ENCODE measurements at places on chromosomes 7 and 10. TPM values are rescaled to one million over a fixed set of nuclear protein-coding genes. Genes with fewer than 3 reads are reported as not detected.
A peak's percentile ranks its signal among the peaks of the same experiment; 100 is the strongest.

DNA sequence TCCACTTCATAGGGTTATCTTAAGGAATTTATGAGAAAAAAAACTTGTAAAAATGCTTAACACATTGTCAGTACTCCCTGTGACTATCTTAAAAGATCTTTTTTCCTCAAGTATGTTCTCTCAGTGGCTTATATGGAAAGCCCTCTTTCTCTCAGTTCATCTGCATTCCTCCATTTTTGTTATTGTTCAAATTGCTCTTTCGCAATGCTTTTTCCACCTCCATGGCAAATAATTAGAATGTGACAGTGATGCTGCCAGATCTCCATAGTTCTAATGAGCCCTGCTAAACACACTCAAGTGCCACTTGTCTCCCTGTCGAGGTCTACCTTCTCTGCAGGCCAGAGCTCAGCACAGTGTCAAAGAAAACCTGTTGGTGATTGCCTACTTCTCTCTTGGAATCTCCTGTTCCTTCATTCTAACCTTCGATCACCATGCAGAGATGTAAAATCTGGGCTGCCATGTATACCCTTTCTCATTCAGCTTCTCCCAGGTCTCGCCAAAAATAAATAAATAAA is 37.2 kb upstream of the ABCB5 start:
- no peak for DNase-seq

DNA sequence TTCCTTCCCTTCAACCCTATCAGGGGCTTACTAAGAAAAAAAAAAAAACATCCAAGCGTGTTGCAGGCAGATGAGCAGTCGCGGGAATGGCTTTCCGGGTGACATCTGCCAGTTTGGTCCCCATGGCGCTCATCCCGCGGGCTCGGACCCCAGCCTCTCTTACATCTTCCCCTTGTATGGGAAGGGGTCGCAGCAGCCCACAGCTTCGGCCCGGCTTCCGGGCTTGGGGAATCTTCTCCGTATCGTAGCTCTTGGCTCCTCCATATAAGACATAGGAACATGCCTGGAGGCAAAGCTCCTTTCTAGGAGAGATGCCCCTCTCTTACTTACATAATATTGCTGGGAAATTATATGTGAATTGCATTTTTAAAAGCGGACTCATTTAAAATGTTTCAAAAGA is 99.5 kb downstream of the CUX1 start:
- DNase-seq = no peak

GRCh38 chr10:110420401-110421193 is 77.1 kb upstream of the DUSP5 start:
- DNase-seq = no peak

DNA sequence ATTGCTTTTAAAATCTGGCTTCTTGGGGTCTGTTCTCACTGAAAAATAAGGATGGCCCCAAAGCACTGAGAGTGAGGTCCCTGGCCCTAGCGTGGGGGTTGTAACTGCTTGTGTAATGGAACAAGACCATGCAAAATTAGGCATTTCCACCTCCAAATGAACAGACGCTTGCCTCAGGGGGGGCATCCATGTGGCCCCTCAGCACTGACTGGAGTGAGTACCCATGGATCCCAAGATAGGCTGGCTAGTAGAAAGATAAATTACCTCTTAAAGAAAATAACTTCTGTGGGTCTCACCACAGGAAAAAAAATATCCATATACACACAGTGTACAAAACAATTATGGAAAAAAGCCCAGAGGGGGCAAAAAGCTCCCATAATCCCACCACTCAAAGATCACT is 15.2 kb upstream of the CPA1 start:
- DNase-seq = no peak

GRCh38 chr10:84427903-84428650 is 99.7 kb downstream of the CCSER2 start:
- no peak for DNase-seq

GRCh38 chr7:1586827-1587705 is 17.2 kb upstream of the PSMG3 start:
- no peak for DNase-seq

- DNase-seq = no peak
Measured at GRCh38 chr7:46089281-46089680, 168.2 kb upstream of the IGFBP3 start.

GRCh38 chr10:33306701-33307519 is 27.6 kb downstream of the NRP1 start:
- no peak for DNase-seq

- no peak for DNase-seq
Measured at GRCh38 chr10:52597189-52597863, 175.3 kb downstream of the MBL2 start.

DNA sequence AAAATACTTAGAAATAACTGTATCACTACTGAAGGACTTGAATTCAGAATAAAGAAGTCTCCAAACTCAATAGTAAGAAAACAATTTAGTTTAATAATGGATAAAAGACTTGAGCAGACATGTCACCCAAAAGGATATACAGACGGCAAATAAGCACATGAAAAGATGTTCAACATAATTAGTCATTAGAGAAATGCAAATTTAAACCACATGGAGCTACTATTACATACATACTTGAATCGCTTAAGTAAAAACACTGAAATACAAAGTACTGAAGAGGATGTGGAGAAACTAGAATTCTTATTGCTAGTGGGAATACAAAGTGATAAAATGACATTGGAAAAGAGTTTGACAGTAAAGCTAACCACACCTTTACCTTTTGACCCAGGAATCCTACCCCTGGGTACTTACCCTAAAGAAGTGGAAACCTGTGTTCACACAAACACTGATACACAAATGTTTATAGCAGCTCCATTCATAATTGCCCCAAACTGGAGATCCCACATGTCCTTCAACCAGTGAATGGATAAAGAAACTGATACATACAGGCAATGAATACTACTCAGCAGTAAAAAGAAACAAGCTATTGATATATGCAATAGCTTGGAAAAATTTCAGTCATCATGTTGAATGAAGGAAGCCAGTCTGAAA is 54.3 kb upstream of the NFKB2 start:
- DNase-seq = no peak

GRCh38 chr10:110392868-110393740 is 88.4 kb upstream of the SMNDC1 start:
- DNase-seq = no peak

- DNase-seq = no peak
Measured at GRCh38 chr10:52409195-52409594, 95.1 kb downstream of the DKK1 start.

DNA sequence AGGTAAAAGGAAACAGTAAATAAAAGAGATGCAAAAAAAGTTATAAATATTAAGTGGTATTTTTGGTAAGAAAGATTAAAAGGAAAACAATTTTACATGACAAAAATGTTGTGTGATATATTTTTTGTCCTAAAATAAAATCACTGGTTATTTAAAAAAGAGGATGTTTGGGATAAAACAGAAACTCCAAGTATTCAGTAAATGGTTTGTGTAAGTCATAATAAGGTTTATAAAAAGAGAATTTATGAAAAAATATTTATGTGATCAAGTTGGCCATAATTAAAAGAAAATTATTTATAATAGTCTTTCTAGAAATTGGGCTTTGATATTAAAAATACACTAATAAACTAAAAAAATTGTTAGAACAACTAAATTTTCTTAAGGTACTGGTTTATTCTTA is 38.2 kb upstream of the FIGNL1 start:
- DNase-seq = no peak

DNA sequence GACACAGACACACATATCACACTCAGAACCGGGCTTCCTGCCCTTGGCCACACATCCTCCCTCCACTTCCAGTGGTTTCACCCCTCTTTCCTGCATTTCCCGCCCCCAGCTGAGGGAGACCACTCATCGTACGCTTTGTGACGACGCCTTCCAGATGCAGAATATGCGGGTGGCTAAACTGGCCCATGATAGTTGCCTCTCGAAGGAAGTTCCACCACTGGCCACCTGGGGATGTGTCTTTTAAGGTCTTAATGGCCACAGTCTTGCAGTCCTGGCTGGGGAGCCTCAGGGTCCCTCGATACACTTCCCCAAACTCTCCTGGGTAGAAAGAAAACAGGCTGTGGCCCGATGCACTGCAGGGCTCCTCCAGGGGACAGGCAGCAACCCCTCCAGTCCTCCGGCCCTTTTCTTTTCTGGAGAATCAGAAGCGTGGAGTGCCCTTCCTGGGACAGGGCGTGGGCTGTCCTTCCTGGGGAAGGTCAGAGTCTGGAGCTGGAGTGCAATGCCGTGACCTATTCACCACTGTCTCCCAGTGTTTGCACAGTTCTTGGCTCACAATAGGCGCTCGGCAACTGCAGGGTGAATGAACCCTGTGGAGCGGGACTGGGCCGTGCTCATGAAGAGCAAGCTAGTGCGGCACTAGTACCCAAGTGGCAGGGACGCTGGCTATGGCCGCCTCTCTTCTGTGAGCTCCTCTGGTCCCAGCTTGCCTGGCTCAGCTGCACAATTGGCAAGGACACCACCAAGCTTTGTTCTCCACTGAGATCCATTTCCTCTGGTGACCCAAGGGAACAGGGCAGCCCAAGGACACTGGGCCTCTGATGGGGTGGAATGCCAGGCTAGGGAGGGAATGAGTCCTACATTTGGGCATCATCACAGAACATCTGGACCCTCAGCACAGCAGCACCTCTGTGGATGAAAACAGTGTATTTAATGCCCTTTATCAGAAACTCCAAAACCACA is 13.2 kb downstream of the EPHA1 start:
- peak; percentile 83 for DNase-seq

- DNase-seq = no peak
Measured at GRCh38 chr7:11609096-11609670, 222.8 kb downstream of the THSD7A start.

GRCh38 chr7:152117356-152117755 is 91.9 kb downstream of the GALNT11 start:
- no peak for DNase-seq

GRCh38 chr7:65809982-65810288 is 62.9 kb upstream of the VKORC1L1 start:
- no peak for DNase-seq

GRCh38 chr7:25652366-25652765 is 424.1 kb upstream of the NPVF start:
- no peak for DNase-seq

DNA sequence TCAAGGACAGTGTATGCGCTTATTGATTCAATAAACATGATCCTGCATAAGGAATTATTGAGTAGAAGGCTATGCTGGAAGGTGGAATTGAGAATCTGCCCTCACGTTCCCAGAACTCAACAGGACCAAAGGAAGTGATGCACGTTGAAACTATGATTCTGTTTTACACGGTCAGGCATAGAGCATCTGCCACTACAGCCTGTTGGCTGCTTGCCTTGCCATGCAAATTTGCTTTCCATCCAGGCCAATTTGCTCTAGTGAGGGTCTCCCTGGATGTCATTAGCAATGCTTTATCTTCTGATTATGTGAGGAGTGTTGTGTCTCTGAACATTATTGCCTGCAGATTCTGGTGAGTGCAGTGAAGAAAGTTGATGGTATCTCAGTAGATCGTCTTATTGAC is 132.9 kb downstream of the ADRA2A start:
- no peak for DNase-seq

DNA sequence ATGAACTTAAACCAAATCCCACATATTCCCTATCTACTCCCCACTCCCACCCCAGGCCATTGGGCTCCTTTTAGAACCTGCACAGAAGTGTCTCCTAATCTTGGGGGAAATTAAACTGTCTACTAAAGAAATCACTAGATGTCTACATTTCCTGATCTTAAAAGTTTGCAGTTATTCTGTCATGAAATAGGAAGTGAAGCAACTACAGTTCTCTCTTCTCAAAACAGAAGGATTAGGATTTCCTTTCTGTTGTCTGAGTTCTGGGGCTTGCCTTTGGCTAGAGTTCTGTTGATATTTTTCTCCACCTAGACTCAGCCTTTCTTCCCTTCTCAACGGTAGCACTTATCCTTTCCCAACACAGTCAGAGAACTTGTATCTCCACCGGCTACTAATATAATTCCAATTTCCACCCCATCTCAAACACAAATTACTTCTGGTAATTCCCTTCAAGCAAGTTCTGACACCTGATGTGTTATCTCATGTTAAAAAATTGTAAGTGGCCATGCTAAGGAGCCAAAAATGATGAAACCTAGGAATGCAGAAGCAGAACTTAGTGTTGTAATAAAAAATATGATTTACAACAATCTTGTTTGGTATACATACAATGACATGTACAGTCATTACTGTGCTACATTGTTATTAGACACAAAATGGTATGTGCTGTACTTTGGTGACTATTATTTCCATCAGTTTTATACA is 12.1 kb downstream of the OR9A4 start:
- no peak for DNase-seq

DNA sequence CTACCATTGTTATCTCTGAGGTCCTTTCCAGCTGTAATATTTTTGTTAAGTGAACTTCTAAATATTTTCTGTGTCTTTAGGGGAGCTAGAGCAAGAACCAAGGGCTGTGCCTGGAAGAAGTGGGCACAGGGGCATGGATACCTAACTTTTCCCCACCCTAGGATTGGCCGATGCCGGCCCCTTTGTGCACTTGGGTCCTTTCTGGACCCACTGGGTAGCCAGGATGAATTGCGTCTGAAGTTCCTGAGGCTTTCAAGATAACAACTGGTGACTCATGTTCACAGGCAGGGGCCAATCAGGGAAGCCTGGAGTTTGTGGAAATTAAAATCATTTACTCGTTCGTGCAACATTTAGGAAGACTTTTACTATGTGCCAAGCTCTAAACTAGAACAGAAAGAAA is 758 bp downstream of the DPCD start:
- DNase-seq = no peak

DNA sequence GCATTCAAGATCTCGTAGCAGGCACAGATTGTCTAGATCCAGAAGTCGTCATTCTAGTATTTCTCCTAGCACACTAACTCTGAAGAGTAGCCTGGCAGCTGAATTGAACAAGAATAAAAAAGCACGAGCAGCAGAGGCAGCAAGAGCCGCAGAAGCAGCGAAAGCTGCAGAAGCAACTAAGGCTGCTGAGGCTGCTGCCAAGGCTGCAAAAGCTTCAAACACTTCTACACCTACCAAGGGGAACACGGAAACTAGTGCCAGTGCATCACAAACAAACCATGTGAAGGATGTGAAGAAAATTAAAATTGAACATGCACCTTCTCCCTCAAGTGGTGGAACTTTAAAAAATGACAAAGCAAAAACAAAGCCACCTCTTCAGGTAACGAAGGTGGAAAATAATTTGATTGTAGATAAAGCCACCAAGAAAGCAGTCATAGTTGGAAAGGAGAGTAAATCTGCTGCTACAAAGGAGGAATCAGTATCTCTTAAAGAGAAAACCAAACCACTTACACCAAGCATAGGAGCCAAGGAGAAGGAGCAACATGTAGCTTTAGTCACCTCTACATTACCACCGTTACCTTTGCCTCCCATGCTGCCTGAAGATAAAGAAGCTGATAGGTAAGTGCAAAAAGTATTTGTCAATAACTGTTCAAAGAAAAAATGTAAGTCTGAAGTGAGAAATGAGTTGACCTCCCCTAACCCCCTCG is 37.7 kb downstream of the CDK13 start:
- DNase-seq = no peak

- no peak for DNase-seq
Measured at GRCh38 chr10:99364125-99364524, 35.0 kb downstream of the CNNM1 start.

CPN1 gene
- not detected for total RNA-seq

CTAGE6 gene
- 0.36 TPM for total RNA-seq

FAM25A gene
- 430 TPM for total RNA-seq

CFTR gene
- 11.7 TPM for total RNA-seq

ODAD2 gene
- total RNA-seq = not detected

ACTL6B gene
- not detected for total RNA-seq

NUTM2E gene
- total RNA-seq = 0.72 TPM
